Activated T-cell treated with anti-CD3 and anti-CD28 coated beads, Interleukin-2, amount 50 U/mL, for 24 hours (primary cell): ENCODE measurements at places on chromosomes 3 and 15.

GRCh38 chr3:108189440-108189839 is 32.8 kb downstream of the IFT57 start:
- no peak for DNase-seq

- no peak for DNase-seq
Observed at GRCh38 chr15:100718075-100718980, 115.9 kb downstream of the ASB7 start.

DNA sequence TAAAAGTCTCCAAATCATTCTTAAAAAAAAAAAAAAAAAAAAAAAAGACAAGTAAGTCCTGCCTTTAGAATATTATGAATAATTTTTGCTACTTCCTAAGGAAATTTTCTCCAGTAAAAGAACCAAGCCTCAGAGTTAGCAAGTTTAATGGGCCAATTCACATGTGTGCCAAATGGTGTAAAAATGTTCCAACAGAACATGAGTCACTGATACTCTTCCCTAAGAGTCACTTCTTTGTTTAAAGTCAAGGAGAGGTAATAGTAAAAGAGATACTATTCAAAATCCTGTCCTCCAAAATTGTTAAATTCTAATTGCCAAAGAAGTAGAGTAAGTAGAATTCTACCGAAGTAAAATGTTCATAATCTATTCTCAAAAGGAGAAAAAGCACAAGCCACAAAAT is 17.7 kb upstream of the CPA3 start:
- DNase-seq, result no peak

GRCh38 chr3:144590854-144591253 is 619.2 kb downstream of the DIPK2A start:
- DNase-seq, result no peak
